ENCODE measurements at places on chromosomes 6 and 20.

DNA sequence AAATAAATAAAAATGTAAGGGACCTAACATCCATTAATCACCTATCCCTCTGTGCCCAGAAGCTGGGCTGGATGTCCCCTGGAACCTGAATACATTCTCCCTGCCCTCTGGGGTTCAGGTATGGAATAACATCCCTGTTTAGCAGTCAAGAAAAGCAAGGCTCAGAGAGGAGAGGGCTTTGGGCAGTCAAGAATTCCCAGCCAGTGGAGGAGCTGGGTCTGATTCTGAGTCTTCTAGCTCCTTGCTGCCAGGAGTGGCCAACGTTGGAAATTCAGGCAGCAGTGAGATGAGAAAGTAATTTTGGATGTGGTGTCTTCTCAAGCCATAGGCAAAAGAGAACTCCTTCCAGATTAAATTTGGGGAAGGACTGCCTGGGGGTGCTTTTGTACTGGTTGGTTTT lies 42.6 kb upstream of the ZNFX1 start:
- peak; percentile 40 for DNase-seq

DNA sequence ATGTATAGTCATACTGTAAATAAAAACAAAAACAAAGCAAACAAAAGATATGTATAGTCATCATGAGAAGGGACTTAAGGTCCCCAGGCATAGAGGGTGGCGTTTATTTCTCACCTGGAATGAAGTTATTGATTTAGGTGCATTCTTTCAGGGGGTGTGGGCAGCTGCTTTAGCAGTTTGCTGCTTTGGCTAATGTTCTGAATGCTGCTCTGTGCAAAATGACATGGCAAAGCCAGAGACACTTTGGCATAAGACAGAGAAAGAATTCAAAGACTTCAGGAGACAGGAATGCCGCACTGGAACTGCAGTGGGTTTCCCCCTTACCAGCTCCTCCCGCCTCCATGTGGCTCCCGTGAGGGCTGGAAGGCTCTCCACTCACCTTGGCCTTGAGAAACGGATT lies 36.4 kb upstream of the NELFCD start:
- DNase-seq, result no peak

DNA sequence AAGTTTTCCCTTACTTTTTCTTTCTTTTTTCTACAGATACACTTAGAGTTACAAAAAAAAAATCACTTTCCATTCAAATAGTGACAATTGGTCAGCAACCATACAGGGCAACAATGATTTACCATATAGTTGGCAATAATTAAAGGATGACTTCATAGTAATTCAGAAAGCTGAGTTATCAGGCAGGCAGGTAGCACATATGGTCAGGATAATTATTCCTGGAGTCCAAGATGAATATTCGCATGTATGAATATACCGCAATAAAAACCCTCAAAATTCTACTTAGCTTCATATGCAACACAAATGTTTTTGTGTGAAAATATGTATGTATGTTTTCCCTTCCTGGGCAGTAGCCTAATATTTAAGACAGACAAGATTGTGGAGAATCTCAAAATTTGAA lies 34.5 kb downstream of the COL19A1 start:
- DNase-seq, result no peak

GRCh38 chr6:19705606-19706005 lies 131.6 kb upstream of the ID4 start:
- DNase-seq, result no peak

DNA sequence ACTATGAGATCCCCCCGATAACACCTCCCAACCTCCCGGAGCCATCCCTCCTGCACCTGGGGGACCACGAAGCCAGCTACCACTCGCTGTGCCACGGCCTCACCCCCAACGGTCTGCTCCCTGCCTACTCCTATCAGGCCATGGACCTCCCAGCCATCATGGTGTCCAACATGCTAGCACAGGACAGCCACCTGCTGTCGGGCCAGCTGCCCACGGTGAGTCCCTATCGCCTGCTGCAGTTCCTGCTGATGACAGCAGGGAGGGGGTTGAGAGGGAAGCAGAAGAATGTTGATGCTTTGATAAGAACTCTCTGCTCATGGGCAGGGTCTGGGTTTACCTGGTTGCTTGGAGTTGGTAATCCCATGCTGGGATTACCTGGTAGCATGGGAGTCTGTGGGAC lies 91.9 kb downstream of the TOX2 start:
- no peak for DNase-seq

GRCh38 chr6:314377-314776 lies 22.1 kb downstream of the DUSP22 start:
- DNase-seq, result no peak

DNA sequence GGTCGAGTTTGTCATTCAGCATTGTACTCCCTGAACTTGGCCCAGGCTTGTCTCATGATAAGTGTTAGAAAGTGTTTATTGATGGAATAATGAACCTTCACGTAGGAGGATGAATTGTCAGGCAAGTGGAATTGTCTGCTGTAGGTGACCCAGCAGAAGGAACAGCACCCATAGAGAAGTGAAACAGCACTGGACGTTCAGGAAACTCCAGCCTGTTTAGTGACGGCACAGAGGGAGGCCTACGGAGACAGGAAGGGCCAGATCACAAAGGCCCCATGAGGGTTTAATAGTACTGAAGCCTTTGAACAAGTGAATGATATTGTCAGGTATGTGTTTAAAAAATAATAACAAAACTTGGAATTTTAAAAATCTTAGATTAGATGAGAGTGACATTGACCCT lies 2.9 kb downstream of the STX11 start:
- no peak for DNase-seq
